ENCODE measurements at places on chromosomes 3 and 15.

GRCh38 chr15:94042180-94042928 lies 189.0 kb upstream of the MCTP2 start:
- no peak overlapping the region for H3K4me3 ChIP-seq
- no peak for DNase-seq
- H3K27ac ChIP-seq: no peak overlapping the region
- peaks cover 8% of the 10 kb centered on the region for H3K27me3 ChIP-seq
- no peaks in the 10 kb centered on the region for H3K36me3 ChIP-seq

GRCh38 chr3:128321418-128321817 lies 145.3 kb downstream of the DNAJB8 start:
- peaks cover 40% of the 10 kb centered on the region for H3K4me1 ChIP-seq
- no peaks in the 10 kb centered on the region for H3K36me3 ChIP-seq
- peaks cover 28% of the 10 kb centered on the region for H3K27me3 ChIP-seq
- no peak overlapping the region for H3K4me3 ChIP-seq
- no peak overlapping the region for H3K27ac ChIP-seq

- peaks cover 8% of the 10 kb centered on the region for H3K36me3 ChIP-seq
- no peak overlapping the region for H3K27ac ChIP-seq
- no peak overlapping the region for H3K4me3 ChIP-seq
- no peaks in the 10 kb centered on the region for H3K27me3 ChIP-seq
These were observed 21.9 kb downstream of the IL20RB start for GRCh38 chr3:136979684-136980083.

- H3K4me3 ChIP-seq: no peak overlapping the region
- no peaks in the 10 kb centered on the region for H3K36me3 ChIP-seq
- no peak for DNase-seq
These were observed 2.2 kb upstream of the SNRK start for GRCh38 chr3:43284171-43284570.

- H3K36me3 ChIP-seq: peaks cover under 1% of the 10 kb centered on the region
- no peak overlapping the region for H3K4me3 ChIP-seq
- DNase-seq: no peak
- H3K4me1 ChIP-seq: no peaks in the 10 kb centered on the region
- H3K27me3 ChIP-seq: no peaks in the 10 kb centered on the region
- H3K27ac ChIP-seq: no peak overlapping the region
These were observed 202.9 kb downstream of the VPS13C start for GRCh38 chr15:61857169-61857829.

DNA sequence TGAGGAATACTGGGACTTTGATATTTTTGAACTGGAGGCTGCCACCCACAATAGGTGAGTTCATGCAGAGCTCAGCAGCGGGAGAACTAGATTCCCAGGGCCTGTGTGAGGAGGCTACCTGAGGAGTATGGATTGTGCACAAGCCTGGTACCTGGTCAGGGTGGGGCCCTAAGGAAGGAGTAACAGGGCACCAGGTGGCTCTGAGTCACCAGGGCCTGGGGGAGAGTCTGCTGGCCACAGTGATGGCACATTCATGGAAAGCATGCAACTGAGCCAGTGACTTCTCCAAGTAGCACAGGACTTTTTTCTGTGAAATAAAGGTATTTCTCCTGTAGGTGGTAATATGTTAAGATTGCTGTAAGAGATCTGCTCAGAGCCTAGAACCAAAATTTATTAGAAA lies 134.4 kb downstream of the PDE8A start:
- H3K4me3 ChIP-seq: no peak overlapping the region

DNA sequence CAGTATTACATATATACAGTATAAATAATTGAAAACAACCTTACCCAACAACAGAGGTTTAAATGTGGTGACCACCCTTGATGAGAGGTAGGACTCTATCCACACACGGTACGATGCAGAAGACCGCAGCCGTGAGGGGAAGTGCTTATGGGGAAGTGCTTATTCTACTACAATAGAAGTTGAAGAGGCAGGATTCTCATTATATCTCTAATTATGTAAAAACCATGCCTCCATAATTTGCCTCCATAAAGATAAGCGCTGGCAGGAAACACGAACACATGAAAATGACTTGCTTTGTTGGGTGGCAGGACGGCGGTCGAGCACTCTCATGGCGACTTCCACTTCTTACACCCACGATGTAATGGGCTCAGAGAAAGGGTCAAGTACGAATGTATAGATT lies 7.2 kb upstream of the MUC13 start:
- no peaks in the 10 kb centered on the region for H3K4me1 ChIP-seq
- no peak for DNase-seq
- no peaks in the 10 kb centered on the region for H3K36me3 ChIP-seq
- peaks cover 6% of the 10 kb centered on the region for H3K27me3 ChIP-seq
- H3K27ac ChIP-seq: no peak overlapping the region

GRCh38 chr15:75314552-75315290 lies 21.1 kb upstream of the COMMD4 start:
- no peak overlapping the region for H3K27ac ChIP-seq
- DNase-seq: no peak
- H3K4me3 ChIP-seq: no peak overlapping the region
- peaks cover 2% of the 10 kb centered on the region for H3K4me1 ChIP-seq
